Stimulated activated CD8-positive, alpha-beta memory T cell treated with anti-CD3 and anti-CD28 coated beads, Interleukin-7, amount 100 ng/mL, for 48 hours (primary cell): ENCODE measurements at places on chromosomes 16 and 17.

DNA sequence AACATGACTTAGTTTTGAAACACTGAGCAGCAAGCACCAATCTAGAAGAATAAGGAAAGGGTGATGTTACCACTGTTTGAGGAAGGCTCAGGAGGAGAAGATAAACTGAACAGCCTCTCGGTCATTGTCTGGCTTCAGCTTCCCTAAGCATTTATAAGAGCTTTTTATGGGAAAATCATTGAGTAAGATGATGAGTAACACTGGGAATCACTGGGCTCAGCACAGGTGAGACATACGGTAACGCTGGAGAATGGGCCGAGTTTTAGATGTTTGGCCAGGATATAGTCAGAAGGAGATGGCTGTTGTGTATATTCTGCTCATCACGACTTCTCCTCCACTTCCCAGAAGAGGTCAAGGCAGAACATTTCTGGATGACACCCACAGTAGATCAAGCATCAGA lies 42.2 kb upstream of the ALOX12 start:
- no peak for DNase-seq

- DNase-seq, result no peak
Observed at GRCh38 chr16:84054916-84055315, 12.3 kb upstream of the SLC38A8 start.

DNA sequence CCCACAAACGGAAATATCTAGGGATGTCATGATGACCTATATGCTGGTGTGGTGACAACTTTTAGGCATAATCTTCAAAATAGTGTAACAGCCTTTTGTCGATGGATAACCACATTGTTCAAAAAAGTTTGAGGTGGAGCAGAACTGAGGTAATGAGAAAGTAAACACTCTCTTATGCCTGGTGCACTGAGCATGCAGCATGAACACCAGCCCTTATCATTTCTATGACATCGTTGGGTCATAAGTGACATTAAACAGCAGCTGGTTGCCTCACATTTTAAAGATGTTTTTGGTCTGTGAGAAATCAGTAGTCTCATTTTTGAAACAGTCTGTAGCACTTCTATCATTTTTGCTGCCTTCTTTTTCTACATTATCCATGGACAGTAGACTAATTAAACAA lies 1.8 kb downstream of the KRT23 start:
- DNase-seq, result no peak

DNA sequence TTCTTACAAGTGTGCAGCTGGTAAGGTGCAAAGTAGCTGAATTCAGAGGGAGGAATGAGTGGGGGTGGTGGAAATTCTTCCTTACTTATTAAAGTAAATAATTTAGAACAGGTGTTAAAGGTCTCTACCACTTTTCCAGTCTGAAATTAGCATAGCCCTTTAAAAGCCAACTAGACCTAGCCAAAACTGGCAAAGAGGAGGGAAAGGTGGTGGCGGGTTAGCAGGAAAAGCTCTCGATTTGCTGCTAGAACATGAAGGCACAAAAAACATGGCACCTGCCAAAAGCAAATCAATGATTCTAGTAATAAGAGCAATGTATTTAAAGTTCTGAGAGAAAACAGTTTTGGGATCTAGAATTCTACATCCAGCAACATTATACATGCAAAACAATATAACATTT lies 157.7 kb downstream of the PARN start:
- no peak for DNase-seq

- DNase-seq, result no peak
Observed at GRCh38 chr17:12553625-12554024, 112.1 kb upstream of the MYOCD start.

DNA sequence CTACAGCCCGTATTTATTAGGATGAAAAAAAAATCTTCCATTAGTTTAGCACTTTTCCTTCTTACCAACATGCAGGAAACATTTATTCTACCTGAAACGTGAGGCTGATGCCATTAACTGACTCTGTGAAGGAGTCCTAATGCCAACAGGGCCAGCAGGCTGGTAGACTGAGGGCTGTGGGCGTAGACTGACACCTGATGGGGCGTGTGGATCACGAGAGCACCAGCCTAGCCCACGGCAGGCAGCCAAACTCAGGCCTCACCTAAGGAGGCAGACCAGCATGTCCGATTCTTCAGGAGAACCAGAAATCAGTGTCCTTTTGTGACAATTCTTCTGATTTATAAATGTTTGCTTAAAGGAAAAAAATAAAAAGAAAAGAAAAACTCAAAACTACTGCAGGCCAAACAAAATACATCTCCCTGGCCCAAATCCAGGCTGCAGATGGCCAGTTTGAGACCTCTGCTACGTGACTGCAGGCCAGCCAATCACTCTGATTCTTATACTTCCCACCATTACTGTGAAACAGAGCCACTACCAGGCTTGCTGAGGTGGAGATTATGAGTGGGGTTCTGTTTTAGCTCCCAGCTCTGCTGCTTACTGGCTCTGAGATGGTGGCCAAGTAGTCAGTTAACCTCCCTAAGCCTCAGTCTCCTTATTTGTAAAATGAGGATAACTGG lies 66.5 kb downstream of the GNAO1 start:
- DNase-seq, result no peak

DNA sequence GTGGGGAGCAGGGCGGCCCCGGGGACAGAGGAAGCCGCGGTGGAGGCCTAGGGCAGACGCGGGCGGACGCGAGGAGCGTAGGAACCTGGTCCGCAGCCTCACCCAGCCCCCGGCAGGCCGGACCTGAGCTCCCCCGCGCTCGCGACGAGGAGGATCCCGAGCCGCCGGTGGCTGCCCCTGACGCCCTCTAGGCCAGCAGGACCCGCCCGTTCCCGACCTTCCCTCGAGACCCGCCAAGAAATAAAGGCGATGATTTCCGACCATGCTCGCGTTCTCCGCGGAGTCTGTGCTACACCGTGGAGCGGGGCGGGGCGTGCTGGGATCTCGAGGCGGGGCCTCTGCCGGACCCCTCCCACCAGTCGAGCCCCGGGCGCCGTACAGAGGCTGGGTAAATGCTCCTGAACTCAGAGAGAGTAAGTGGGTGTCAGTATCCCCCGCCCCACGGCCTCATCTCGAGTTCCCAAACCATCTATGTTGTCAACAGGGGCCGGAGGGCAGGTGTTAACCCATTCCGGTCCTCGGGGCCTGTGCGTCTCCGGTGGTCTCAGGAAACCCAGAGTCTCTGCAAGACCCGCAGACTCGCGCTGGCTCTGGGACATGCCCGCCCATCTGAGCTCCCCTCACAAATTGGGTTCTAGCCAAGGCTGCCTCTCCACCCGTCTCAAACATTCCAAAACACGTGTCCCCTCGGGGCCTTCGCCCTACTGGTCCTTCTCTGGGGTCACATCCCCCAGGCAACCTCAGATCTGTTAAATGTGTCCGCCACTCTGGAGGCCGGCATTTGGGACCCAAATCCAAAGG lies 13.7 kb downstream of the SYCE1L start:
- DNase-seq, result peak; percentile 53
